Stromal cell of bone marrow (primary cell): ENCODE measurements at places on chromosomes 1 and 21.

DNA sequence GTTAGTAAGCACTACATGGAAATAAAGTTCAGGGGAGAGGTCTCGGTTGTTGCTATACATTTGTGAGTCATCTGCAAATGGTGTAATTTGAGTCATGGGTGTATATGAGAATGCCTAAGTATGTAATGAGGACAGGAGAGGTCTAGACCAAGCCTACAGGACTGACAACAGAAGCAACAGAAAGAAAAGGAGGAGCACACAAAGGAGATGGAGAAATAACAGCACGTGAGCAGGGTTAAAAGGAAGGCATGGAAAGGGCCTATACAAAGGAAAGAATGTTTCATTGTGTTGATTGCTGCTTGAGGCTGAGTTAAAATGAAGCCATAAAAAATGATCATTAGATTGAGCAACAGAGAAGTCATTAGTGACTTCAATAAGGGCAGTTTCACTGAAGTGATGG is 28.0 kb upstream of the PRKAA2 start:
- no peak for DNase-seq

- no peak for DNase-seq
Measured at GRCh38 chr1:176017722-176018121, 189.4 kb downstream of the COP1 start.

- DNase-seq: no peak
Measured at GRCh38 chr1:19664453-19665185, at the start of gene HTR6. Gene HTR6 (plus strand): TSS chr1:19664875. CDS start chr1:19665754, 879 bp downstream.

DNA sequence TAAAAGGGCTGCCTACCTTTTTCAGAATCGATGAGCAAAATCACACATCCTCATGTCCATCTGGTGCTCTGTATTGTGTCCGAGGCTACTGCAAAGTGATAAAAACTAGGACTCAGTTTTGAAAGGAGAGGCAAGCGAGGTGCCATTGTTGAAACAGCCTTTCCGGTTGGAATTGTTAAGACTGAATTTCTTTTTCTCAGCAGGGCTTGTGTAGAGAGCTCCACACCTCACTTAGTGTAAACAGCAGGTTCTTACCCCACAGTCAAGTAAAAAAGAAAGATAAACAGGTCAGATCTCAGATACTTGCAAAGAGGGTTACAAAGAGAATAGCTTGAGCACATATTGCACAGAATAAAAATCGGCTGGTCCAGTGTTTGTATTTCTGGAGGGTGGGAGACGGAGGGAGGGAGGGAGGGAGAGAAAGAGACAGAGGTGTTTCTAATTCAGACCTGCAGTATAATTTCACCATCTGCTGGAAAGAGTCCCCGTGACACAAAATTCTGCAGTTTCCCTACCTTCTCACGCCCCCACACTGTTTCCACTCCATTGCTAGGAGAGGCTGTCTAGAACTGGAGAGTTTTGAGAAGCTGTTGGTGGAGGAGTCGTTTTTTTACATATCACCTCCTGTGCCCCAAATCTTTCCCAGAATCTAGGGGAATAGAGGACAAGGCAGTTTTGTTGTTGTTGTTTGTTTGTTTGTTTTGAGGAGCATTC is 82.5 kb downstream of the EDEM3 start:
- no peak for DNase-seq

- no peak for DNase-seq
Measured at GRCh38 chr1:98498651-98499050, 162.9 kb upstream of the SNX7 start.

DNA sequence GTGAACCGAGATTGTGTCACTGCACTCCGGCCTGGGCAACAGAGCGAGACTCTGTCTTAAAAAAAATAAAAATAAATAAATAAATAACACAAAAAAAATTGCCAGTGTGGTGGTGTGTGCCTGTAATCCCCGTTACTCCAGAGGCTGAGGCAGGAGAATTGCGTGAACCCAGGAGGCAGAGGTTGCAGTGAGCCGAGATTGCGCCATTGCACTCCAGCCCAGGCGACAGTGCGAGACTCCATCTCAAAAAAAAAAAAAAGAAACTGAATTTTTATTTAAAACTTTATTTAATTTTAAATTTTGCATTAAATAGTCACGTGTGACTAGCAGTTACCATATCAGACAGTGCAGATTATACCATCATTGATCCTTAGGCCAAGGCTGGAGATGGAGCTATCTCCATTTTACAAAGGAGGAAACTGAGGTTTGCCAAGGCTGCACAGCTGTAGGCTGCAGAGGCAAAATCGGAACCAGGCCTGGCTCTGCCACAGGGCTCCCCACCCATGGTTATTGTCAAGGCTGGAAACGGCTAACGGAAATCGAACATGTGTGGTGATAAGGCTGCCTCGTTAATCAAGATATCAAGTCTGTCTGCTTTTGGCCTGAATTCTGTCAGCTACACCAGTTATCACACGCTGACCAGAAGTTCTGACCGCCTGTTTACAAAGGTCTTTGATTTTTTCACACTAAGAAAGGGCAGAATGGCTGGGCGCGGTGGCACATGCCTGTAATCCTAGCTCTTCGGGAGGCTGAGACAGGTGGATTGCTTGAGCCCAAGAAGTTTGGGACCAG is 20.5 kb downstream of the HSPG2 start:
- no peak for DNase-seq

GRCh38 chr1:99644279-99645004 is 1.5 kb upstream of the PALMD start:
- no peak for DNase-seq

DNA sequence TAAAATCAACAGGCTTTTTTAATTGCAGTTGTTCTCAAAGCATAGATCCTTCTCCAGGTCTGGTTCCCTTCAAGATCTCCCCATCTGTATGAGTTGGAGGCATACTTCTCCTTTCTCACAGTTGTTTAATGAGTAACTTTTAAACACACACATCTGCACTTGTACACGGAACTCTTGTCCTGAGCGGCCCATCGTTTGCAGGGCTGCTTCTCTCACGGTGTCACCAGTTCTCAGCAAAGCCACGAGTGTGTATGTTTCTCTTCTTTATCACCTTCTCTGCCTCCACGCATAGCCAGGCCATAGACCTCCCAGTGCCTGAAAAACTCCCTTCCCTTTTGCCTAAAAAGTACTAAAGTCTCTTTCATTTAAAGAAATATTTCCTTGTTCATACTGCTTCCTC is 68.7 kb upstream of the ROR1 start:
- no peak for DNase-seq

- DNase-seq: no peak
Measured at GRCh38 chr1:118990513-118991152, 2.5 kb upstream of the TBX15 start.

DNA sequence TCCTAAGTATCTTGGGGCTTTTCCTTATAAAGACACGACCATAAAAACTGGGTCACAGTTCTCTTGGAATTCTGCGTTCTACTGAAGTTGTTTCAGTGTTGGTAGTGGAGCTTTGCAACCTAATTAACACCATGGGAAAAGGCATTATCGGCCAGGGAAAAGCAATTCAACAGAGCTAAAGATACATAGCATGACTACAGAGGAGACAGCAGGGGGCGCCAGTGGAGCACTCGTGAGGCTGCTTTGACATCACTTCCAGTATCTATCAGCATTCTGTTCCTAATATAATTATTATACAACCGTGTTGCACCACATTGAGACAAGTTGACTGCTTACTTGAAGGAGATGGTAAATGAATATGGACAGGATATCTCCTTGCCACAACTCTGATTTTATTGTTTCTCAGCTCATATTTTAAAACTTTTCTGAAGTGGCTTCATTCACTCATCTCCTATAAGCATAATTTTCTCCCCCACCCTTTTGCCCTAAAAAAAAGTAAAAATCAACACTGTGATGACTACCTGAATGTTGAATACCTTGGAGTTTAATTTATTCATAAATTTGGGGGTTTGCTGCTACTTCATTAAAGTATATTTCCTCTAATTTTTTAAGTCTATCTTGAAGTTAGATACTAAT is 39.4 kb downstream of the ZP4 start:
- peak; percentile 27 for DNase-seq

- no peak for DNase-seq
Measured at GRCh38 chr21:15112858-15113257, 48.1 kb upstream of the NRIP1 start.

DNA sequence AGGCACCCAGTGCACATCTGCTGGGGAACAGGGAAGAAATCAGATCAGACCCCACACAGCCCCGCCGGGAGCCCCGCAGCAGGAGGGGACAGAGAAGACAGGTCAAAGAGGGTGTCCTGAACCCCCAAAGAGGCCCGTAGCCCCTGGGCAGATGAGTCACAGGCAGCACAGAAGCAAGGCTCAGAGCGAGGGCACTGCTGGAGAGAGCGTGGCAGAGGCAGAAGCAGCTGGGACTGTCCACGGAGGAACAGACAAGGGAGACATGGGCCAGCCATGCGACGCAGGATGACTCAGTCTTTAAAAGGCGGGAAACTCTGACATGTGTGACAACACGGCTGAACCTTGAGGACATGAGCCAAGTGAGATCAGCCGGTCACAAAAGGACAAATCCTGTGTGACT is 14.5 kb upstream of the PRDM16 start:
- DNase-seq: no peak
